ENCODE measurements at places on chromosomes 7 and 10. TPM values are rescaled to one million over a fixed set of nuclear protein-coding genes. Genes with fewer than 3 reads are reported as not detected.

- no peak for DNase-seq
These were observed 193.1 kb downstream of the EBF3 start for GRCh38 chr10:129771024-129771423.

The ASB10 gene
- not detected for polyA plus RNA-seq

The EPO gene
- not detected for polyA plus RNA-seq

DNA sequence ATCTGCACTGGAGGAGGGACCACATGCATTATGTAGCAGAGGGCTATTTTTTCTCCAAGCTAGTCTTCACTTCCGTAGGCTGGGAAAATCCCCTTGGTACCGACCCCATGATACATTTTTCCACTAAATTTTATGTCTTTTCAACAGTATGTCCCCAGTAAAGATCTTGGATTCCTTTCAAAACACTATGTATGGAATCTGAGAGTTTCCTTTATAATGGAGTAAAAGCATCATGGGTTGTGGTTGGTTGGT, 4.8 kb upstream of the ZNRF2 start:
- no peak for DNase-seq

- no peak for DNase-seq
These were observed 68.4 kb downstream of the CDHR3 start for GRCh38 chr7:106031300-106032035.

- no peak for DNase-seq
These were observed 196.7 kb downstream of the SDK1 start for GRCh38 chr7:3497796-3498195.

GRCh38 chr10:14022052-14022451, 308.7 kb downstream of the FRMD4A start:
- no peak for DNase-seq

DNA sequence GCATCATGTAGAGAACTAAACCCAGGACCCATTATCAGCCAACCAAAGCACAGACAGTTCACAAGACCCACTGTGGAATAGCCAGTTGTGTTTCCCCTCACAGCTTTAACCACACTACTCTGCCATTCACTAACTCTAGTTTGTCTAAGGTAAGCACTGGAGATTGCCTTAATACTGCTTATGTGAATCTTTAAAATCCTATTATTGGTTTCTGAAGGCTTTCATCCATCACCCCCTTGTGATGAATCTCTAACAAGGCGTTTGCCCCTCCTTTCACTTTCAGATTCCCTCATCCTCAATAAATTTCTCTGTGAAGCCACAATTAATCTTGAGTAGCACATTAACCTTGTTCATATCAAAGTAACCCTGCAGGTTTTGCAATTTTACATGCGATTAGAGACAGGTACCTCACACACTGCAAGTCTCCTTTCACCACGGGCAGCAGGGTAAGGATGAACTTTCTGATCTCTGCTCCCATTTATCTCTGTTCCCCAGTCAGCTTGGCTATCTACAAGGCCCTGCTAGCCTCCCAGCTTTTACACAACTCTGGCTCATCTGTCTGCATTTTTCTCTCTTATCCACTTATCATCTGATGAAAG, 785.6 kb downstream of the REEP3 start:
- no peak for DNase-seq

The KCNIP2 gene
- polyA plus RNA-seq, result 0.22 TPM

GRCh38 chr7:5792268-5792667, 10.8 kb upstream of the RNF216 start:
- no peak for DNase-seq

The C7orf33 gene
- polyA plus RNA-seq, result not detected

DNA sequence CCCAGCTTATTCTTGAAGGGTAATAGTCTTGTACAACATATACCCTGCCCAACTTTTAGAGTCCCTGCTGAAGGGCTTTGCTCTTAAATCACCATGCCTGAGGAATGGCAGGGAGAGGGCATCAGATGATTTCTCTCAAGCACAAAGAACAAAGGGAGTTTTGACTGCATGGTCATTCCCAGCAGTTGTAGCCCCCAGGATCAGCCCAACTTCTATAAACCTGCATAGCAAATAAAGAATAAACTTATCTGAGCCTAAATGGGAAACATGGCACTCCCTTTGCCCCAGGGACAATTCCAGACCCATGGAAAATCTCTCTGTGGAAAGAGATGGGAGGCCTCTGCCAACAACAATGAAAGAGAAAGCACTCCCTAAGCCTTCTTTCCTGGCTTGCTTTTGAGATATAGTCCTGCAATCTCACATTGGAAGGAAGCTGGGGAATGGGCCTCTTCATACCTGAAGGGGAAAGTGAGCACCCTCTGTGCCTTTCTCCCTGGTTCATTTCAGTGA, 18.7 kb downstream of the CADPS2 start:
- DNase-seq, result no peak

GRCh38 chr10:86036544-86036831, 330.1 kb downstream of the GRID1 start:
- no peak for DNase-seq

The AMPH gene
- 0.06 TPM for polyA plus RNA-seq

DNA sequence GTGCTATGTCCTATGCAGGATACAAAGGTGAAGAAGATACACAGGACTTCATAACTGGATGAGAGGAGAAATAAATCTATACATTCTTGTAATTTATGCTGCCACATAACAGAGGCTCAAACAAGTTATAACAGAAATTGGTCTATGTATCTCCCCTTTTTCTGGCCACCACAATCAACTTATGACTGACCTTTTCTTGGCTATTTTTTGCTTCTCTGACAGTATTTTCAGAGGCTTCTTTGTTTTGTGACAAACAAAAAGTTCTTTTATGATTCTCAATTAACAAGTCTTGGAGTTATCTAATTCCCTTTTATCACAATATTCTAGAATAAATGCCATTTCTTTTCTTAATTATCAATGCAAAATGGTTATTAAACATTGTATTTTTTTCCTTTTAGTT, 953.0 kb upstream of the ZWINT start:
- DNase-seq, result no peak
